ENCODE measurements at places on chromosomes 16 and 17.

- no peak for DNase-seq
These were observed 3.2 kb upstream of the ZDHHC1 start for GRCh38 chr16:67419502-67419901.

DNA sequence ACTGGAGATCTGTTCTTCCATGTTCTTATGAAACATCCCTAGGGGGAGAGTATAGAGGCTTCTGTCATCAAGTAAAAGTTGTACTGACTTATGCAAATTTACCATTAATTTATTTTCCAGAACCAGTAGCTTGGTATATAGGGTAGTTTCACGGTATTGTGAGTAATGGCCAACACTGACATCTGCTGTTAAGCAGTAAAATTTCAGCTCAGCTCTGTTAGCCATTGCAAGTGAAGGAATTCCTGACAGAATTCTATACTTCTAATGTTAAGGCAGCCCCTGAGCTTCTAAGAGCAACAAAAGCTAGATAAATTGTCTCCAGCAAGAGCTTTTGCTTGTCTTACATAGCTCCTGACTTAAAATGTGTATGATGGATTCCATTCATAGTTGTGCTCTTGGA is 613.5 kb upstream of the C16orf82 start:
- no peak for DNase-seq

DNA sequence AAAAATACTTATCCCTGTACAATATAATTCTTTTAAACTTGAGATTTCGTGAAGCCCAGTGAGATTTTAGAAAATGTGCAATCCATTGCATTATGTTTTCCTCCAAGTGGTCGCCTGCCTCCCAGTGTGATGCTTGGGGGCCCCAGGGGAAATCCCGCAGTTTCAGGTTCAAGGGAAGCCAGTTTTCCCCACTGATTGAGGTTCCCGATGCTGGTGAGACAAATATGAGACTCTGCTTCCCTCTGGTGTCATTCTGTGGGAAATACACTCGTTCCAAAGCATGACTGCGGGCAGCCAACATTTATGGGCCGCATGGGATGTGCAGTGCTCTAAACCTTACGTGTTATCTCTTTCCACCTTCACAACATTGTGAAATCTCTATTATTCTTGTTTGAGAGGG is 200.8 kb downstream of the PRKCB start:
- no peak for DNase-seq

DNA sequence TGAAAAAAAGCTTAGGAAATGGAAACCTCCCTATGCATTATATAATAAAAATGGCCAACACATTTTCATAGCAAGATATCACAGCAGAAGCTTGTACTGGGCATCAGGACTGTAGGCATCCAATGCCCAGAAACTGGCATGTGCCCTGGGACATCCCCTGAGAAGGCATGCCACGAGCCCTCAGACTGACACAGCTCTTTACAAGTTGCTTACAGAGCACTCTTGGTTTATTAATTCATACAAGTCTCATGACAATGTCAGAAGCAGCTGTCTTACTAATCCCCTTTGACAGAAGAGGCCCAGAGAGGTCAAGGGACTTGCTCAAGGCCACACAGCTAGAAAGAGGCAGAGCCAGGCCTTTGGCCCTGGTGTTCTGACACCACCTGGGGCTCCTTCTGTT is 5.6 kb upstream of the CCL2 start:
- no peak for DNase-seq

GRCh38 chr16:82156761-82157533 is 13.1 kb downstream of the MPHOSPH6 start:
- DNase-seq, result no peak

DNA sequence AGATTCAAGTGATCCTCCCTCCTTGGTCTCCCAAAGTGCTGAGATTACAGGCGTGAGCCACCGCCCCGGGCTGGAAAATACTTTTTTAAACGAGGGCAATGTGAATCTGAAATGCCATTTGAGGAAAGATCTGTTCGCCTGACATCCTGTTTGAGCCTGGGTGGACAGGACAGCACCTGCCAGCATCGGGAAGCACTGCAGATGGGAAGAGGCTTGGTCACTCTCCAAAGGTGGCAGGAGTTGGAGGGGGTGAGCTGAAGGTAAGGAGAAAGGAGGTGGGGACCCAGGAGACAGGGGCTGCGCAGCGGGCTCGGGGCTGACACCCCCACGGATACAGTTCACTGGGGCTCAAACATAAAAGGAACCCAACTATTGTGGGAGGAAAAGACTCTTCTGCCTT is 3.9 kb upstream of the BIRC5 start:
- DNase-seq, result no peak

DNA sequence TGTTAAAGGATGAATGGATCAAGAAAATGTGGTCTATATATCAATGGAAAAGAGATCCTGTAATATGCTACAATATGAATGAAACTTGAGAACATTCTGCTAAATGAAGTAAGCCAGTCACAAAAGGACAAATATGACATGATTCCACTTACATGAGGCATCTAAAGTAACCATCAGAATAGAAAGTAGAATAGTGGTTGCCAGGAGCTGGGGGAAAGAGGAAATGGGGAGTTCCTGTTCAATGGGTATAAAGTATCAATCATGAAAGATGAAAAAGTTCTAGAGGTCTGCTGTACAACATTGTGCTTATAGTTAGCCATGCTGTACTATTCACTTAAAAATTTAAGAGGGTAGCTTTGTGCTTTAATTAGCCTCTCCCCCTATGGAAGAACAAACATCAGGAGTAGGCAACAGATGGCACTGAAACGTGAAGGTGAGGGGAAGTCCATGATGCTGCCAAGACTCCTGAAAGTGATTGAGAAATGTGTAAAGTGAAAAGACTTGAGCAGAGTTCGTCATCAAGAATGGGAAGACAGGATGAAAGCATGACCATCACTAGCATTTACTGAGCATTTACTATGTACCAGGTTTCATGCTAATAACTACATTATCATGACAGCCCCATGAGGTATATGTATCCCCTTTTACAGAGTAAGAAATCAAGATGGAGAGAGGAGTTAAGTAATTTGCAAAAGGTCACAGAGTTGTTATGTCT is 167.2 kb downstream of the CYB561 start:
- DNase-seq, result no peak

GRCh38 chr17:74508156-74508555 is 23.1 kb downstream of the CD300LB start:
- no peak for DNase-seq

GRCh38 chr16:1175566-1176279 is 22.8 kb downstream of the CACNA1H start:
- DNase-seq, result no peak

- no peak for DNase-seq
These were observed 15.8 kb downstream of the SLX4 start for GRCh38 chr16:3595521-3596021.

DNA sequence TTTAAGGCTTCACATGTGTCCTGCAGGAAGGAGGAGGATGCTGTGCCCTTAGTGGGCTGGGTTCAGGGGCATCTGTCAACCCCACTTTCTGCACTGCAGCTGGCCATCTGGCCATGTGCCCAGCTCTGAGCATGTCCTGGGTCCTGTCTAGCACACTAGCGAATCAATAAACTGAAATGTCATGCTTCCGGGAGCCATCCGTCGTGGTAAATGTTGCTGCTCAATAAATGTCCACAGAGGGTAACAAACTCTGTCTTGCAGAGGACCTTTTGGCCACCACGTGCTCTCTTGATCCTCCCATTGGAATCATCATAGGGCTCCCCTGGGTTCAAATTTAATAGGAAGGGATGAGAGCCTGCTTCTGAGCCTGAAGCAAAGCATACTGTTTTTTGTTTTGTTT is 168.6 kb upstream of the PIRT start:
- no peak for DNase-seq

DNA sequence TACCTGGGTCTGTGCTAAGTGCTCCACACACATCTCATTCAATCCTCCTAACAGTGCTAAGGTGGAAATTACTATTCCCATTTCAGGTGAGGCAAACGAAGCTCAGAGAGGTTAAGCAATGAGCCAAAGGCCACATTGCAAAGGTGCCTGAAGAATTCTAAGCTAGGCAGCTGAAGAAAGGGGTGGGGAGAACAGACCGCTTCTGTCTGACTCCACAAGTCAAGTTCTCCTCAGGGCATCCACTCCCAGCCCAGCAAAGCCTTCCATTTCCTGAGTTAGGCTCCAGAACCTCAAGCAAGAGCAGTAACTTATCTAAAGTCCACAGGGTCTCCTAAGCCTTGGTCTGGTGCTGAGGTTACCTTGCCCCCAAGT is 27.0 kb upstream of the MRPS23 start:
- no peak for DNase-seq

DNA sequence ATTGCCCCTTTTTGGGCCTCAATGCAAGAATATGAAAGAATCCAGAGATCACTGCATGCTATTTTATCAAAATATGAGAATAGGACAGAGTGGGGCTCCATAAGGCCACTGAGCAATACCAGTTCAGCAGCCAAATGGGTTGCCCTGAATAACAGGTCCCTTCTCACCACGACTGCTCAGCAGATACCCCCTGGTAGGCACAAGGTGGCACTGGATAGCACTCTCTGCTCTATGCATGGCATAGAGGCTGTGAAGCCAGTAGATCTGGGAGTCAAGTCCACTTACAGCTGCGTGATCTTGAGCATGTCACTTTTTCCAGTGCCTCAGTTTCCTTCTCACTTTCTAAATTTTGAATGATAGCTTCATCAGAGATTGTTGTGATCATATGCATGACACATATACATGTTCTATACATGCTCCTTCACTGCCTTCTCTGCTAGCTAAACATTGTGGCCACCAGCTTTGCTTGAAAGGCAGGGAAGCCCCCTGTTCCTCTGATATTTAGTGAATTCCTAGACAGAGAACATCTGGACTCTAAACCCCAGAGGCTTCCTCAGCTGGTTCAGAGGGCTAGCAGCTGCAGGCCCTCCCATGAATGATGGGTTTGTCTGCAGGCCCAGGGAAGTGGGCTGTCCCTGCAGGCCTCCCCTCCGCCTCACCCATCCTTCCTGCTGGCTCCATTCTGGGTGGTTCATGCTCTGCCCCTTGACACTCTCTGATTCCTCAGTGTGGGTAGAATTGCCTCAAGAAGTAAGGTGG is 84.9 kb upstream of the ASIC2 start:
- DNase-seq, result no peak

GRCh38 chr17:21545064-21545463 is 147.3 kb upstream of the KCNJ18 start:
- DNase-seq, result no peak

- DNase-seq, result no peak
These were observed 36.3 kb downstream of the SLC47A1 start for GRCh38 chr17:19569785-19570543.

GRCh38 chr16:58678716-58679115 is 5.9 kb downstream of the SLC38A7 start:
- DNase-seq, result no peak

DNA sequence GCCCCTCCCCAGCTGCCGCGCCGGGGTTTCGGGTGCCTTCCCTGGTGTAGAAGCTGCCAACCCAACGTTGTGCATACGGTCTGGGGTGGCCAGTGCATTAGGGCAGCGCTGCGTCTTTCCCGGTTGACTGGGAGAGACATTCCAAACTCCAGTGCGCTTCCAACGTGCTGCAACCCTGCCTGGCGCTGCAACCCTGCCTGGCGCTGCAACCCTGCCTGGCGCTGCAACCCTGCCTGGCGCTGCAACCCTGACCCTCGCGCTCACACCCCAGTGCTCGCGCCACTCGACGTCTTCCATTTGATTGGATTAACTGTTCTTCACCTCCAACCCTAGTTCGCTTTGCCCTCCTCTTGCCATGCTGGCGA is 488 bp upstream of the HAP1 start:
- no peak for DNase-seq

GRCh38 chr16:22694887-22695382 is 119.0 kb upstream of the HS3ST2 start:
- DNase-seq, result no peak

GRCh38 chr16:81706327-81707295 is 72.5 kb upstream of the PLCG2 start:
- no peak for DNase-seq

GRCh38 chr17:81364278-81365147 is 30.7 kb upstream of the BAHCC1 start:
- DNase-seq, result no peak

DNA sequence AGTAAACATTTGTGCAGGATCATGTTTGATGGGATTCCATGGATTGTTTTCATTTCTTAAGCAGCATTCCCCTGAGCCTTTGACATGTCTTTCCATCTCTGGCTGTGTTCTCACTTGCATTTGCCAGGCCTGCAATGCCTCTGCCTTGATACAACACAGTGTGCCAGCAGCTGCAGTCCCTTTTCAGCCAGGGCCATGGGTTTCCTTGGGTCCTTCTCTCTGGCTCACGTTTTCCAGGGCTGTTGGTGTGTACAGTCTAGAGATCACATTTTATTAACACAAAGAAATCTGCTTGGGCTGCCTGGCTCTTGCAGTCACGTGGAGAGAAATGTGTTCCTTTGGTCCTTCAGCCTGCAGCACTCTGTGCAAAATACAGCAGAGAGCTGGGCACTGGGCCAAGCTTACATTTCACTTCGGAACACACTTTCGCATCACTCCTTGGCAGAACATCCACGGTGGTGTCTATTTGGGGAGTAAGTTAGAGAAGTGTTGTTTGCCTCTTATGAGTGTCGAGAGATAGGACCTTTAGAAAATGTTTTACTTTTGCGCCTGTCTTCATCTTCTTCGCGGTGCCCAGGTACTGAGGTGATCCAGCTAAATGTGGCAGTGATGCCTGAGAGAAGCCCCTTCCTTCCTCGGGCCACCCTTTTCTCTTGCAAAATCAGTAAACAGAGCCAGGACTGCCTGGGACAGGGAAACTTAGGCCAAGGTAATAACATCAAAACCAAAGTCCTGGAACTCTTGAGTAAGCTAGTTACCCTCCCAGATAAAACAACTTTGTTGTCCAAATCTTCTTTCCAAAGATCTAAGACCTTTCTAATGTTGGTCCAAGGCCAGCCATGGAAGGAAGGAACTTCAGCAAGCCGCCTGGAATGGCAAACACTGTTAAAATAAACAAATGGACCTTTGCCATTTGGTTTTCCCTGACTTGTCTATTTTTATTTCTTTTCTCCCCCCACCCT is 20.9 kb downstream of the HLF start:
- DNase-seq, result no peak

DNA sequence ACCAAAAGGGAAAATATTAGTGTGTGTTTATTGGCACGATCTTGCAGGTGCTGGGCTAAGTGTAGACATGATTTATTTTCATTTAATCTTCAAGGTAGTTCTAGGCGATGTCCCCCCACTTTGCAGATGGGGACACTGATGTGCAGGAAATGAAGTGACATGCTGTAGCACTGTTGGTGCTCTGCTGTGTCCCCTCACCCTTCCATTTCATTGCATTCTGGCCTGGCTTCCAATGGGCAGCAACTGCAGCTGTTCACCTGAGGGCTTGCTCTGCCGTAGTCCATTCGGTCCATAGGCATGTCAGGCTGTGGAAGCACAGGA is 123.9 kb downstream of the PRKCB start:
- no peak for DNase-seq

- DNase-seq, result no peak
These were observed 27.7 kb upstream of the IL21R start for GRCh38 chr16:27374221-27374803.

- no peak for DNase-seq
These were observed 56.2 kb downstream of the SNX11 start for GRCh38 chr17:48163809-48164208.

Measured in activated CD4-positive, CD25-positive, alpha-beta regulatory T cell (primary cell).